Coronary artery (tissue), 2 donors: ENCODE measurements at places on chromosomes 12 and 14.

GRCh38 chr12:39011166-39011565 lies 105.8 kb upstream of the CPNE8 start:
- no peak for DNase-seq

DNA sequence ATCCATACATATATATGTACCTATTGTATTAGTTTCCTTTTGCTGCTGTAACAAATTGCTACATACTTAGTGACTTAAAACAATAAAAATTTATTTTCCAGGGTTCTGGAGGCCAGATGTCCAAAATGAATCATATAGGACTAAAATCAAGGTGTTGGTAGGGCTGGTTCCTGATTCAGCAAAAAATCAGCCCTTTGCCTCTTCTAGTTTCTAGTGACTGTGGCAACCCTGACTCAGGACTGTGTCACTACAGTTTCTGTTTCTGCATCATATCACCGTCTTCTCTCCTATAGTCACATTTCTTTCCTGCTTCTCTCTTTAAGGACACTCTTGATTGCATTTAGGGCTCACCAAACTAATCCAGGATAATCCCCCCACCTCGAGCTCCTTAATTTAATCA lies 386.3 kb upstream of the TBX3 start:
- DNase-seq, result no peak

- no peak for DNase-seq
Observed at GRCh38 chr14:64185184-64185583, 109.0 kb downstream of the ESR2 start.

DNA sequence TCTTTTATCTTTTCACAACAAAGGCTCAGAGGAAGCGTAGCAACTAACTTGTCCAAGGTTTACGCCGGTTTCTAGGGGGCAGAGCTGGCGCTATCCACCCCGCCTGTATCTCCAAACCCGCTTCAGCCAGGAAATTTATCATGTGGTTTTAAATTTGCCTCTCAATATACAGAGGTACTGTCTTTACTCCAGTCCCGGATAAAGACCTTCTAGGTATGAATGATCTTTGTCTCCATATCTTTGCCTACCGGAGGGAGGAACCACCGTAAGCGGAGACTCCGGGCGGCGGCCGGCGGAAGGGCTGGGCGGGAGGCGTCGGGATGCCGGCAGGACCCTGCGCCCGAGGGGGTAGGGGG lies 693 bp upstream of the RIMKLB start:
- DNase-seq, result no peak

- DNase-seq, result no peak
Observed at GRCh38 chr12:103727638-103728037, 113.4 kb downstream of the NT5DC3 start.

GRCh38 chr14:69042787-69043444 lies 63.8 kb upstream of the ACTN1 start:
- peak; percentile 88 for DNase-seq

- DNase-seq, result no peak
Observed at GRCh38 chr12:96093543-96094196, 58.3 kb upstream of the LTA4H start.

GRCh38 chr12:29907461-29907860 lies 123.7 kb upstream of the TMTC1 start:
- no peak for DNase-seq
